ENCODE measurements at places on chromosomes 2 and 18. TPM values are rescaled to one million over a fixed set of nuclear protein-coding genes. Genes with fewer than 3 reads are reported as not detected.

DNA sequence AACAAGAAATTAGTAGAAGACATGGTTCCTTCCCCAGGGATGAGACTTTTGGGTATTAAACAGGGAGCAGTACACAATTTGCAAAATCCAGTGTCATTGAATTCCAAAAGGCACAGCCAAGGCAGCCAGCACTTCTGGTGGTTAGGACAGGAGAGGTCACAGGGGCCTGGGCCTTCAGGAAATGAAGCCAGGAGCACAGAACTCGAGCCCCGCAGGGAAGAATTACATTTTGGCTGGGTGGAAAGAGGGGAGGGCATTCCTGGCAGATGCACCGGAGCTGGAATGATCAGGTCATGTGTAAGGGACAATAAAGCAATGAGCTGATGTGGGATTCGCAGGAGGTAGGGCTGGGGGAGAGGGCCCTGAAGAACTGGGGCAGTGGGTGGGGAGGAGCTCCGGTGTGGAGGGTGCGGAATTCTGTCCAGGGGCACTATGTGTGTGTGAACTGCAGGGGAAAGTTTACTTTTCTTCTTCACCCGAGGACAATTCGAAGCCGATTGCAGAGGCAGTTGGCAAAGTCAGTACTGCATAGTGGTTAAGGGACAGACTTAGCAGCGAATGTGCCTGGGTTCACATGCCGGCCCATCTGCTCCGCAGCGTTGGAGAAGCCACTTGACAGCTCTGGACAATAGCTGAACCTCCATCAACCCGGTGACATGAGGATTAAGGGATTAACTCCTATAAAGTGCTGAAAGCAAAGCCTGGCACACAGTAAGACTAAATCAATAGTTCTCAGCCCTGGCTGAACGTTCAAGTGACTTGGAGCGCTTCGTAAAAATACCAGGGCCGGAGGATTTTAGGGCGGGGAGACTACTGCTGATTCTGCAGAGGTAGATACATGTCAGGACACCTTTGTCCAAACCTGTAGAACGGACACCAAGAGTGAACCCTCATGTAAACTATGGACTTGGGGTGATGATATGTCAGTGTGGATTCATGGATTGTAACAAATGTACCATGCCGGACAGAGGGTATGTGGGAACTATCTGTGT lies 36.4 kb downstream of the ALPK2 start:
- H3K27ac ChIP-seq = no peak overlapping the region
- DNase-seq = no peak
- no peaks in the 10 kb centered on the region for H3K36me3 ChIP-seq
- no peak overlapping the region for H3K4me3 ChIP-seq
- no peaks in the 10 kb centered on the region for H3K4me1 ChIP-seq

EVX2 gene
- not detected for total RNA-seq

- H3K4me3 ChIP-seq = no peak overlapping the region
- H3K27me3 ChIP-seq = no peaks in the 10 kb centered on the region
- H3K36me3 ChIP-seq = peaks cover 19% of the 10 kb centered on the region
- DNase-seq = no peak
- H3K27ac ChIP-seq = no peak overlapping the region
Observed at GRCh38 chr2:240527153-240527750, 30.5 kb downstream of the ANKMY1 start.

RAX gene
- not detected for total RNA-seq

DNA sequence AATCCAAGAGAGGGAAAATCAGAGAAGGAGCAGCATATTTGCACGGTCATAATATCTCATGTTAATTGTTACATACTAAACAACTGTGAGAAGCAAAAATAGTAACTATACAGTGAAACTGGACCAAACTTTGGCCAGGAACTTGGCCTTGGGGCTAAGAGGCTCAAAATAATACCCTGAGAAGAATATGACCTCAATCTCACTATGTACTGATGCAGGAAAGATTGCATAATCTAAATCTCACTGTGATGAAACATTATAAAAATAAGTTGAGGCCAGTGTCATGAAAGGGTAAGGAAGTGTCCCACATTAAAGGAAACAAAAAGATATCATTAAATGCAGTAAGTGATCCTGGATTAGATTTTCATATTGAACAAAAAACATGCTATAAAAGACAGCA lies 36.5 kb downstream of the ZRANB3 start:
- H3K4me3 ChIP-seq = no peak overlapping the region
- no peak for DNase-seq
- H3K27ac ChIP-seq = no peak overlapping the region
- H3K27me3 ChIP-seq = no peaks in the 10 kb centered on the region
- no peaks in the 10 kb centered on the region for H3K4me1 ChIP-seq

ACSL3 gene
- 47.7 TPM for total RNA-seq

DNA sequence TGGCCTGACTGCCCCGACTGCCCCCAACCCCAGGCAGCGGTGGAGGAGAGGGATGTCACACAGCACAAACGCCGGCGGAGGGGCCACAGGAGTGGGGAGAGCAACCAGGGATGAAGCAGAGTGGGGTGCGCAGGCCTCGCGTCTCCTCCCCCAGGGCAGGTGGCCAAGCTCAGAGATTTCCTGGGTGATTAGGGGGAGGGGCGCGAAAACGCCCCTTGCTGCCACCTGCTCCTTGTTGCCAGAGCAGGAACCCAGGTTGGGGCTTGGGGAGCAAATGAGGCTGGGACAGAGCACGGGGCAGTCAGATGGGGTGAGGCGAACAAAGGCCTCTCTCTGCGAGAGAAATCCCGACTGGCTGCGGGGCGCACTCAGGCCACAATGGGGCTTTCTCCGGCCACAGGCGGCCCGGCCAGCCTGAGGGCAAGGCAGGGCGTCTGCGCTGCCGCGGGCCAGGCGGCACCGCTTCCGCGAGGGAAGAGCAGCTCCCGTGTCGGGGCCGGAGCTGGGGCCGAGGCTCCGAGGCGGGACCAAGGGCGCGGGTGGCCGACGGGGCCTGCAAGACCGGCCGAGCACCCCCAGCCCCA lies 11.5 kb downstream of the TEX44 start:
- peaks cover 25% of the 10 kb centered on the region for H3K4me1 ChIP-seq
- DNase-seq = peak; percentile 61
- no peaks in the 10 kb centered on the region for H3K36me3 ChIP-seq
- H3K4me3 ChIP-seq = peak overlapping the region; percentile 55

GRCh38 chr2:120809609-120810440 lies 74.2 kb downstream of the GLI2 start:
- H3K36me3 ChIP-seq = no peaks in the 10 kb centered on the region
- no peak overlapping the region for H3K4me3 ChIP-seq
- no peak for DNase-seq
- no peaks in the 10 kb centered on the region for H3K4me1 ChIP-seq

DNA sequence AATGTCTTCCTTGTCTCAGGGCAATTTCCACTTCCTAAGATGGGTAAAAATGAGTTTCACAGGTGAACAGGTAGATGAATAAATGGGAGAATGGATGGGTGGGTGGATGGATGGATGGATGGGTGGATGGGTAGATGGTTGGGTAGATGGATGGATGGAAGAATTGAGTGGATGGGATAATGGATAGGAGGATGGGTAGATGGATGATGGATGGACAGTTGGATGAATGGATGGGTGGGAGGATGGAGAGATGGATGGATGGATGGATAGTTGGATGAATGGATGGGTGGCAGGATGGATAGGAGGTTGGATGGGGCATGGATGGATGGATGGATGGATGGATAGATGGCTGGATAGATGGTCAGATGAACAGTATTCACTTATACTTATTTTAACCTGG lies 90.9 kb downstream of the LRRC30 start:
- H3K27ac ChIP-seq = no peak overlapping the region
- H3K4me3 ChIP-seq = no peak overlapping the region
- no peaks in the 10 kb centered on the region for H3K36me3 ChIP-seq
- H3K4me1 ChIP-seq = no peaks in the 10 kb centered on the region
- H3K27me3 ChIP-seq = no peaks in the 10 kb centered on the region

DNA sequence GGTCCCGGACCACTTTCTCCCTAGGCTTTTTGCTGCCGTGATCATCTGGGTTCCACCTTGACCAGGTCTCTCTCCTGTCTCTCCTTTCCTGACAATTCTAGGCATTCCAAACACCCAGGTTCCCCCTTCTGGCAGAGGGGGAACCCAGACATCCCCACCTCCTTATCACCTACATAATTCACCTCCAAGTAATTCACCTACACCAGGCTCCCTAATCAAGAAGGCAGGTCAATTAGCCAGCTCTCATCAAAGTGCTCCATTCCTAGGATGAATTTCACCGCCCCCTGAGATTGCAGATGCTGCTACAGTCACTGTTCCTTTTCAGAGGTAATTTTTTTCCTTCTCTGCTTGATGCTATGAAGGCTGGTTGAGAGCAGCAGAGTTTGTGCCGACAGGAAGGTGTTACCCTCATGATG lies 42.3 kb upstream of the ATG16L1 start:
- no peak overlapping the region for H3K4me3 ChIP-seq
- H3K36me3 ChIP-seq = no peaks in the 10 kb centered on the region
- H3K4me1 ChIP-seq = peaks cover 16% of the 10 kb centered on the region
- H3K27me3 ChIP-seq = no peaks in the 10 kb centered on the region

SERPINB10 gene
- total RNA-seq = not detected

CNOT9 gene
- total RNA-seq = 28.9 TPM

DNA sequence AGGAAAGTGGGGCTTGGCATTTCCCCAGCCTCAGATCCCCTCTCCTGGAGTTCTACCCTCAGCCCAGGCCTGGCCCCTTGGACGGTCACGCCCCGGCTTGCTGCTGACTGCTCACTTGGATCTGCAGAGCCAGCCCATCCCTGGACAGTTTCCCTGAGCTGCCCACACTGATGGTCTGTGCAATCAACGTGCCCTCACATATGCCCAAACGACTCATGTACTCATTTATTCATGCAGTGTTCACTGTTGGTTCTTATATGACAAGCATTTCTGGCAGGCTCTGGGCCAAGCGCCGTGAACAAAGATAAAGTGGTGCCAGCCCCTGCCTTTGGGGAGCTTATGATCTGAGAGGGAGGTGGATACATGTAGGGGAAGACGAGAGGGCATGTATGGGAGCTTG lies 20.3 kb upstream of the GLI2 start:
- no peak for DNase-seq
- no peaks in the 10 kb centered on the region for H3K36me3 ChIP-seq
- H3K4me3 ChIP-seq = no peak overlapping the region
- no peaks in the 10 kb centered on the region for H3K4me1 ChIP-seq

DNA sequence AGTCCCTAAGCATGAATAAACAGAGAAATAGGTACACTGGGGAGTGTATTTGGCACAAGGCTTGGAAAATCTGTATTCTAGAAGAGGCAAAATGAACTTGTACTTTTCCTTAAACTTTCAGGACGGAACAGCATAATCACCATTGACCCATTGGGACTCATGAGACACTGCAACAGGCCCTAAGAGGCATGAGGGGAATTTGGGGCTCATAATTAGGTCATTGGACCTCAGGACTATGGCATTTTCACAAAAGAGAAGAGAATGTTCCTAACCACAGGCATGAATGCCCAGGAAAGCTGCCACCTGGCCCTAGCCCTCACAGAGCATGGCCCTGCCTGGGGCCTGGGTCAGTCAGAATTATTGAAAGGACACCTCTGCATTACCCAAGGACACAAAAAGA lies 67.9 kb upstream of the PIK3C3 start:
- H3K27ac ChIP-seq = no peak overlapping the region
- H3K27me3 ChIP-seq = no peaks in the 10 kb centered on the region
- no peak overlapping the region for H3K4me3 ChIP-seq
- H3K36me3 ChIP-seq = no peaks in the 10 kb centered on the region

DNA sequence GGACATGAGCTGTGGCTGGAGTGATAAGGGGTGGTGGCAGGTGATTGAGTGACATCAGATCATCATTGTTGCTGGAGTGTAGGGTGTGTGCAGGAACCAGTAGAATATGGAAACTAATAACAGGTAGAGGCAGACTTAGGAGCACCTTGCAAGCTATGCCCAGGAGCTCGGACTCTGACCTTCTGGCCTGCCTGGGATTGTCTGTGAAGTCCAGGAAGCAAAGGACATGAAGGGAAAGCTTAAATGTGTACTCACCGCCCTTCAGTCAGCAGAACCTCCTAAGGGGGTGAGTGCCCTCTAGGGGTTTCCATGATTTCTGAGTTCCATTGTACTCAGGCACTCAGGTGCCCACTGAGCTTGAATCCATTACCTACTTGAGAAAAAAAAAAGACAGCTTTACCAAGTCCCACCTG lies 104.2 kb downstream of the CRIM1 start:
- H3K4me3 ChIP-seq = no peak overlapping the region
- H3K27ac ChIP-seq = peak overlapping the region; percentile 49
- H3K36me3 ChIP-seq = no peaks in the 10 kb centered on the region
- H3K27me3 ChIP-seq = no peaks in the 10 kb centered on the region
- DNase-seq = peak; percentile 75

DNA sequence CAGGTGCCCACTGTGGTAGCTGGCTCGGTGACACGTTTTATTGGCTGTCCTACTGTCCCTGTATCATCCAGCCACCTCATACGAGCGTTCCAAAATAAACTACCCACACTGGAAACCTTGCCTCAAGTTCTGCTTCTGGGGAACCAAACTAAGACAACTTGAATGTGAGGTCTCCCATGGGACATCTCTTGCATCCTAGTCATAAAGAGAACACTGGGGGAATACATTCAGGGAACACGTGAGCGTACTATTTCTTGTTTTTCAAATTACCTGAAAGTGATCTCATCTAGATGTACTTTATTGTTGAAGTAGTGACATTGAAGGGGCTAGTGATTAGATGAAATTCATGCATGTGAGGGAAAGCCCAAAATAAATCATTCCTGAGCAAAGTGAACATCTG lies 15.0 kb downstream of the LYG2 start:
- no peak overlapping the region for H3K4me3 ChIP-seq
- no peak overlapping the region for H3K27ac ChIP-seq
- no peaks in the 10 kb centered on the region for H3K36me3 ChIP-seq
- H3K4me1 ChIP-seq = no peaks in the 10 kb centered on the region
- no peak for DNase-seq

MYO5B gene
- 111 TPM for total RNA-seq

- H3K27me3 ChIP-seq = no peaks in the 10 kb centered on the region
- H3K4me1 ChIP-seq = peaks cover 31% of the 10 kb centered on the region
- no peaks in the 10 kb centered on the region for H3K36me3 ChIP-seq
- DNase-seq = no peak
- no peak overlapping the region for H3K4me3 ChIP-seq
Observed at GRCh38 chr18:63258749-63259566, 60.6 kb downstream of the BCL2 start.

- no peak overlapping the region for H3K4me3 ChIP-seq
- DNase-seq = no peak
- H3K27me3 ChIP-seq = no peaks in the 10 kb centered on the region
- H3K4me1 ChIP-seq = no peaks in the 10 kb centered on the region
Observed at GRCh38 chr2:121665504-121665903, 16.2 kb upstream of the CLASP1 start.

PDE11A gene
- total RNA-seq = 1.1 TPM
